ENCODE measurements at places on chromosomes 12 and 14.

DNA sequence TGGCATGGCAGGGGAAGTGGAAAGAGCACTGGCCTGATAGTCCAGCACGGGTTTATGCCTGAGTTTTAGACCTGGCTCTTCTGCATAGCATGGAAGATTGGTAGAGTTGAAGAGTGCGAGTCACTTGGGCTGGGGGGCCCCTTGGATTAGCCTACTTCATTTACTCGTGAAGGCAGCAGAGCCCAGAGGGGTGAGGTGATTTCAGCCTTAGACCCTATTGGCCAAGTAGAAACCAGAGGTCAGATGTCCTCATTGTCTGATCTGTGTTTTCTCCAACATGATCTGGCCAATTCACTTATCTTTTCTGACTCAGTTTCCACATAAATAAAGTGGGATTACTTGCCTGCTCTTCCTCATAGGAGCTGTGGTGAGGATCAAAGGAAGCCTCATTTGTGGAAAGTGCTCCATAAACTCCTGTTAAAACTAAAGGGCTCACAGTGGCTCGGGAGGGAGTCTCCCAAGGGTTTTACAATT is 1.9 kb downstream of the PLEKHG3 start:
- DNase-seq, result no peak

- no peak for DNase-seq
Measured at GRCh38 chr14:50772412-50772811, 58.5 kb downstream of the NIN start.

GRCh38 chr14:99422228-99423010 is 58.2 kb downstream of the SETD3 start:
- DNase-seq, result no peak

DNA sequence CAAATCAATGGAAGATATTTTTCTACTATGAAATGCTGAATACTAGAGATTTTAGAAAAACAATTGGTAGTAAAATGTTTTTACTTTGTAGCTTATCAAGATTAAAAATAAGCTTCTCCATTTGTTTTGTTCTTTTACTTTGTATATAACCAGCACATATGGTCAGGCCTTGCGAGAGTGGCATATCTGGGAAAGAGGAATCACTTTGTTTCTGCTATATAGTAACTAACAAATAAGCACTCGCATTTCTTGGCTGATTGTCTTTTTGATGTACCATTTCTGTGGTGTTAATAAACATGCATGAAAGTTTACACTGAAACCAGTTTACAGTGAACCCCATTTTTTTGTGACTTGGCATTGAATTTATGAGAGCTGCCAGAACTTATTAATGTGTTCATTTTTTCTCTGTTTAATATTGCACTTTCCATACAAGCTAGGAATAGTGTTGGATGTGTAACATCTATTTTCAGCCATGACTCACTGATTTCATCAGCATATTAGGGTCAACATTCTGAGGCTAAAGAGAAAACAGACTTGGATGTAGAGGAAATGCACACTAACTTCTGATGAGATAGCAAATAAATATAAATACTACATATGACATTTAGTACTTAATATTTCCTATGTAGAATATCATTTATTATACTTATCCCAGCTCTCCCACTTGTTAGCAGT is 635.5 kb downstream of the KCNH5 start:
- DNase-seq, result no peak

DNA sequence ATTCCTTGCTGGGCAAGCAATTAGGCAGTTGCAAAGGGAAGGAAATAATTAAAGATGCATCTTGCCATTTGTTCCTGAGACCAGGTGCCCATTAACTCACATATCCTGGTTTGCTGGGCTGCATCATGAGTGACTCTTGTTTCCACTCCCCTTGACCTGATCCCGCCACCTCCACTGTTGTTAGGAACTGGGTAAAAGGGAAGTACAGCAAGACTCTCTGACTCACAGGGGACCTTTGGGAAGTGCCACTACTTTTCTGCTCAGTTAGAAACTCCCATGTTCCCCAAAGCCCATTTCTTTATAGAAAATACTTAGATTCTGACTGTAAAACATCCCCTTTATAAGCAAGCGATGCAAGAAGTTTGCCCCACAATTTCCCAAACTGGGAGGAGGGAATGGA is 186.0 kb upstream of the BCL2L14 start:
- no peak for DNase-seq

GRCh38 chr14:79638672-79639266 is 572.5 kb downstream of the DIO2 start:
- DNase-seq, result no peak

DNA sequence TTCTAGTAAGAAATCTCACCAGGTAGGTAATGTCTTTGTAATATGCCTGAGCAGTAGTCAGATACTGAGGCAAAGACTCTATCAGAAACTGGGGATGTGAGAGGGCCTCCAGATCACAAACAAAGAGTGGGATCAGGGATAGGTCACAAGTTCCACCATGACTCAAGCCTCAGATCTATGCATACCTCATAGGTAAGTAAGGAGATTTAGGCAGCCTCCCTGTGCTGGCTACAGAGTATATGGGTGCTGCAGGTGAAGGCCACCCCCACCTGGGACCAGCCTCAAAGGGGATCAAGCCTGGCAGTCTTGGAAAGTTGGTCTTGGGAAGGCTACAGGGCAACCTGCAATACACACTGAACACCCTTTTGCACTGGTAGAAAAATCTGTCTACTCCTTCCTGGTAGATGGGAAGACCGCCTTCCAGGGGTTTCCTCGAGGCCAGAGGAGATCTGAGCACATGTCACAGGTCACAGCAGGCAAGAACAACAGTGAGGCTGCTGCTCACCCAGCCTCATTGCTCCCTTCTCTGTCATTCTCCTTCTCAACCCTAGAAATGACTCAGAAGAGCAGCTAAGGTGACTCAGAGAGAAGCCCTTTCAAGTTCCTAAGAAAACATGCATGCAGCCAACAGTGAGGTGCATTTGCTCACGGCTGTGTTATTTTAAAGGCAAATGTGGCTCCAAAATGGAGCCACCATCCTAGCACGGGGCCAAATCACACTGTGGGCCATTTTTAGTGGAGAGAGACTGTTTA is 143.4 kb upstream of the CDKN3 start:
- DNase-seq, result no peak

GRCh38 chr12:87025976-87026375 is 769.8 kb upstream of the MGAT4C start:
- DNase-seq, result no peak

Measured in COR-L47 (cell line).